ENCODE measurements at places on chromosomes 1 and 21. TPM values are rescaled to one million over a fixed set of nuclear protein-coding genes. Genes with fewer than 3 reads are reported as not detected.

RIPPLY3 gene
- total RNA-seq = 0.54 TPM

NFASC gene
- total RNA-seq = 0.72 TPM

GRCh38 chr1:177278626-177279390 lies 108.0 kb downstream of the BRINP2 start:
- DNase-seq = no peak

- DNase-seq = no peak
These were observed 869 bp downstream of the KCNA3 start for GRCh38 chr1:110673805-110674336.

ABCA4 gene
- total RNA-seq = 14.4 TPM

GRCh38 chr1:117110774-117111173 lies 10.8 kb downstream of the TRIM45 start:
- no peak for DNase-seq

GRCh38 chr1:79737193-79737592 lies 730.7 kb upstream of the ADGRL4 start:
- DNase-seq = no peak

DNA sequence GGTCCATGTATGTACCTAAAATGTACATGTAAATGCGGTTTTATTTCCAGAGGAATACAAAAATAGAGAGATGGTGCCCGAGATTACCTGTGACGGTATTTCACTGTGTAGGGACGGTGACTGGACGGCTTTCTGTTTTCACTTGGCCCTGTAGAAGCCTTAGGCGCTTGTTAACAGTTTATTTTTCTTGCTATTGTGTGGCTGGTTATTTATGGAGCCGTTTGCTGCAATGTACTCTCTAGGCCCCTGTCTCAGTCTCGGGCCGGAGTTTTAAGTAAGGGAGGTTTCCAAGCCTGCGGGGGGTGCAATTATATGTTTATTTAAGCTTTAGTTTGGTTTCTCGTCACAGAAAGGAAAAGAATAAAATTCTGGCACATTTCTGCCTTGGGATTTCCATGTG lies 413 bp downstream of the EFCAB7 start:
- no peak for DNase-seq

DNA sequence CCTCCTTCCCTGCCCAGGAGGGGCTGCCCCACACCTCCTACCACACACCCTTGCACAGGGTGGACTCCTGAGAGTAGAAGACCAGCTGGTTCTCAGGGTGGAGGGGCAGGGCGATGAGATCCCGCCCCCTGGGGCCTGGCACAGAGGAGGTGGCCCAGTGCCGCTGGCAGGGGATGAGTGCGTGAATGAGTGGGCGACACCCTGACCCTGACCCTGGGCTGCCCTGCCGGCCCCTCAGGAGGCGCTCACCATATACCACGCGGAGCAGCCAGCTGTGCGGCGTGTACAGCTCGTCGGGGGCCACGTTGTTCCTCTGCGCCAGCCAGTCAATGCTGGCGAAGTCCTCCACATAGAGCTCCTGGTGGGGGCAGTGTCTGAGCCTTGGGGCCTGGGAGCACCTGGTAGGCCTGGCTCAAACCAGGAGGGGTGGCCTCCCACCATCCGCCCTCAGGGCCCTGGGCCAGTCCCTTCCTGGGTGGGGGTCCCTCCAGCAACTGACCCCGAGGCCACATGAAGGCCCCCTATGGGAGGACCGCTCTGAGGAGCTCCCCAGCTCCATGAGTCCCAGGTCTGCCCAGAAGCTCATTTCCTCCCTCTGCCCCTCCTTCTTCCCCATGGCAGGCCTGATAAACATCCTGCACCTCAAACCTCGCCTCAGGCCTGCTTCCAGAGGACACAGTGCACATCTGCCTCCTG lies 13.0 kb downstream of the LSS start:
- DNase-seq = no peak

TNFRSF4 gene
- total RNA-seq = 0.34 TPM

SYT6 gene
- total RNA-seq = 0.29 TPM
